ENCODE measurements at places on chromosomes 6 and 20.

DNA sequence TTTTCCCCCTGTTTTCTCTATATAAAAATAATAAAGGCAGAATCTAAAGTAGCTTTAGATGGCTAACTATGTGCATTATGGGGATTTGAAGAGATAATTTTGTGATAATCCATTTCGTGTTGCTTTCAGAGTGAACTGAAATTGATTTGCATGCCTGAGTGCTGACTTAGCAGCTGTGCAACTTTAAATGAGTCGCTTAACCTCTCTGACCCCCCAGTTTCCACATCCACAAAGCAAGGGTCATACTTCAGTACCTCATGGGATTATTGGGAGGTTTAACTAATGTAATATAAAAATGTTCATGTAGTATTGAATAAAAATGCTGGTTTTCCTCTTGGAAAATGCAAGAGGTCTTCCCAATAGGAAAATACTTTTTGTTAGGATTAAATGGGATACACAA, 63.8 kb upstream of the FABP7 start:
- DNase-seq, result no peak

- DNase-seq, result no peak
Observed at GRCh38 chr20:48277266-48277665, 492.0 kb upstream of the SULF2 start.

- DNase-seq, result no peak
Observed at GRCh38 chr20:31979713-31980426, 11.9 kb downstream of the XKR7 start.

DNA sequence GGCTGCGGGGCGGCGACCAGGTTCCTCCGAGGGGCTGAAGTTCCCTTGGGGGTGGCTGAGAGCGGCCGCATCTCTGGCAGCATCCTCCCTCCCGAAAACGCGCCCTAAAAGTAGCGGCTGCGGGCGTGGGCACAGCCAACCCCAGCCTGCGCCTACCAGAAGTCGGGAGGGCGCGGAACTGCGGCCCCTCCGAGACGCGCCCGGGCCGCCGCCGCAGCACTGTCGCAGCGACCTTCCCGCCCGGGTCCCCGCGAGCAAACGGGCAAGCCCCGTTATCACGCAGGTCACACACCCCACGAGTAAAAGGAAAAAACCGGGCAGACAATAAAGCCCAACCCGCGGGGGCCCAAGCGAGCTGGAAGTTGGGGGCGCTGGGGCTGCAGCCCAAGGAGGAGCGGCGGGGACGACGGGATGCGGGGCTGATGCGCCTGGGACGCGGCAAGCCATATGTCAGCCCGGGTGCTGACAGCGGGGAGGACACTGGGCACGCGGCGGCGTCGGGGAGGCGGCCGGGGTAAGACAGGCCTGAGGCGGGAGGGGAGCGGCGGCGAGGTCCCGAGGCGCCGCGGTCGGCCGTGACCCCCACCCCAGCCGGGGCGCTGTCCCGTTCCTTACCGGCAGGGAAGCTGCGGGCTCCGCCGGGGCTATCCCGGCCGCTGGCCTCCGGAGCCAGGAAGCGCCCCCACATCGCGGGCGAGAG, 659 bp downstream of the CEP85L start:
- DNase-seq, result peak; percentile 39

- no peak for DNase-seq
Observed at GRCh38 chr6:125124049-125124669, 29.4 kb upstream of the TPD52L1 start.

DNA sequence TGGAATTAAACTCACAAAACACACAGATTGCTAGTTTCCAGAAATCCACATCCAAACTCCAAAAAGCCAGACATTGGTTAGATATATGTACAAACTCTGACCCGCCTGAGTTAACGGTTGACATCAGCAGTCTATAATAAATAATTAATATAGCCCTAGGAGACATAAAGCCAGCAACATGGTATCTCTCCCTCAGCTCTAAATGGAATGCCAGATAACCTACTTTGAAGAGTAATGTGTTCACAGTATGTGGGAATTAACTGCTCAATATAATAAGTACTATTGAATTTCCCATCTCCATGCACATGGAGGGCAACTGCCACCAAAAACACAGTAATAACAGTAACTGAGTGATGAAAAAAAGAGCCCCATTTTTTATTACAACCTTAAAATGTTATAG, 383.2 kb downstream of the CD83 start:
- no peak for DNase-seq

GRCh38 chr20:3431109-3431508, 23.6 kb upstream of the DNAAF9 start:
- no peak for DNase-seq
